Activated naive CD4-positive, alpha-beta T cell treated with anti-CD3 and anti-CD28 coated beads, Interleukin-2, amount 50 U/mL, for 72 hours (primary cell): ENCODE measurements at places on chromosomes 13 and 19. TPM values are rescaled to one million over a fixed set of nuclear protein-coding genes. Genes with fewer than 3 reads are reported as not detected.

Gene TLE2
- total RNA-seq, result 5.0 TPM

Gene GRIK5
- total RNA-seq, result 4.0 TPM

Gene MAP4K1
- total RNA-seq, result 247 TPM

Gene RDH13
- 16.0 TPM for total RNA-seq

Gene KLF1
- 0.46 TPM for total RNA-seq
